ENCODE measurements at places on chromosomes 6 and 20.

DNA sequence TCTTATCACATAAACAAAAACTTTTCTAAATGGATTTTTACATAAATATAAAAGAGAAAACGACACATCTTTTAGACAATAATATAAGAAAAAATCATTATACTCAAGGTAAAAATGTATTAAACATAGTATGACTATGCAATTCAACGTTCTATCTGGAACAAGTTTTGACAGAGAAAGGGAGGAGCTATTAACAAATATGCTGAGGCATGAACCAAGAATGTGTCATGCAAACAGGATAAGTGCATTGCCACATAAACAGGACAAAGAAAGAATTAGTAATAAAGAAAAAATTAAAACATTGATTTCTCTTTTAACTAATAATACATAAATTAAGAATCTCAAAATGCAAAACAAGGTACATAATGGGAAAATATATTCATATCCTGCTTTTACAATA is 1353.4 kb upstream of the GJE1 start:
- DNase-seq = no peak

- DNase-seq = no peak
Measured at GRCh38 chr6:144315226-144315980, 30.3 kb downstream of the UTRN start.

DNA sequence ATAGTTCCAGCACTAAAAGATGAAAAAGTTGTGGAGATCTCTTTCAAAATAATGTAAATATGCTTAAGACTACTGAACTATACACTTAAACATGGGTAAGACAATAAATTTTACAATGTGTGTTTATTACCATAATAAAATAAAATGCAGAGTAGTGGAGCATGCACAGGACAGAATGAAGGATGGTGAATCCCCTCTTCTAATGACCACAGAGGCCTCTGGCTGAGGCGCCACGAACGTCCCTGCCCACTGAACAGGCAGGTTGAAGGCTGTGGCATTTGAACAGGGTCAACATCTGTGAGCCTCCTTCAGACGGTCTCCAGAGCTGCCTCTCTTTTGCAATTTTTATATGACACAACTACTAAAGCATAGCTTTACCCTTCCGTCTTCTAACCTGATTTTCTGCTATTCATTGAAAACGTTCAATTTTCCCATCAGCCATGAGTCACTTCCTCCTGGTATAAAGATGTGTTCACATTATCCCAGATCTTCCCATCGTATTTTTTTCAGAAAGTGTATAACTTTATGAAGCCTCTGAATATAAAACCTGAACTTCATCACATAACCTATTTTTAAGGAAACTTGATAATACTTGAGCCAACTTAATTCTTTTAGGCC is 37.8 kb downstream of the ADGRF4 start:
- no peak for DNase-seq

DNA sequence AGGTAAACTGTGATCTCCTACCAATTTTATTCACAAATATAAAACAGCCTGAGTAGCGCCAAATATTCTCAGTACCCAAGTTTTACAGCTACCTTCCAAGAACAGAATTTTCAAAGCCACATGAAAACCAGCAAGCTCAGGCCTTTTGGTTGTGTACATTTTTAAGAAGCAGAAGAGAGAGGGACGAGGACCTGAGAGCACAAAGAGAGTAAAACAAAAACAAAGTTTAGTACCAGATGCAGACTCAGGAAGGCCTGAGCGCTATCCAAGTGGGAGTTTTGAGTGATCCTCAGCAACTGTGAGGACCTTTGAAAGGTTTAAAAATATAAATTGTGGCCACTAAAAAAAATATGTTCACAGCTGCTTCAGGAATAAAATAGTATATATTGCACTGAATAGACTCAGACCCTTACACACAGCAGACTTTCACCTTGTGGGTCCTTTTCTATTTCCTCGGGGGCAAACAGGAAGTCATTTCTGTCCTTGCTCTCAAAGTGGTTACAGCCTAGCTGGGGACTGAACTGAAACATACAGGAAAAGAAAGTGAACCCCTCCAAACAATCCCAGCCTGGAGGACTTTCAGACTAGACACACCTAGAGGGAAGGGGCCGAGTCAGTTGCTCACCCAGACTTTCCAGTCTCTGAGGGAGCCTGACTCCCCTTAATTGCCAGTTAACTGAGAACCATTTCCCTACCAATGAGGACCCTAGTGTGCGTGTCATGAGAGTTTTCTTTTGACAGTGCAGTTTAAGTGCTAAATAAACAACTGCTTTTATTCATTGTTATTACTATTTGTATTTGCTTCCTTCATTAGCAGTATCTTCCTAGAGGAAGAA is 48.5 kb upstream of the NT5E start:
- DNase-seq = no peak

GRCh38 chr20:4227085-4227821 is 211.9 kb upstream of the RNF24 start:
- DNase-seq = no peak

DNA sequence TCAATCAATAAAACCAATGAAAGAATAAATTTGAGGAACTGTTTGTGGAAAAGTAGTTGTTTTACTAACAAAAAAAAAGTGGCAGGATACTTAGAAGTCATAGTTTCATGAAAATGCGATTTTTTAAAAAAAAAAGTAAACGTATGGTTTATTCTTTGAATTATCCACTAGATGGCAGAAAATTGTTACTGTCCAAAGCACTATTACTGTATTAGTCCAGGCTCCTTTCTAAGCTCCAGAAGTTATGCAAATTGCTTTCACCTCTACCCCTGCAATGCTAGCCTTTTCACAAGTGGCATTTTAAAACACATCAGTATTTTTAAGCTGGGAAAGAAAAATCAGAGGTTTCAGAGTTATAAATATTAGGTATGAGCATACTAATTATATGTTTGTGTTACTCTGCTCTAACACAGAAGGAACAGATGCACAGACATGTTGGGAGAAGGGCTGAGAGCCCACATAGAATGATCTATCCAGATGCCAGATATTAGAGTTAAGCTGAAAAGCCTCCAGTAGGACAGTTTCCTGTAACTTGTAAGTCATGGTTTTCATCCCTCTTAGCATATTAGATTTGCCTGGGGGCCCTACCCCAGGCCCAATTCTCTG is 63.9 kb downstream of the FHL5 start:
- no peak for DNase-seq

GRCh38 chr6:160883999-160884398 is 107.6 kb upstream of the MAP3K4 start:
- DNase-seq = no peak

DNA sequence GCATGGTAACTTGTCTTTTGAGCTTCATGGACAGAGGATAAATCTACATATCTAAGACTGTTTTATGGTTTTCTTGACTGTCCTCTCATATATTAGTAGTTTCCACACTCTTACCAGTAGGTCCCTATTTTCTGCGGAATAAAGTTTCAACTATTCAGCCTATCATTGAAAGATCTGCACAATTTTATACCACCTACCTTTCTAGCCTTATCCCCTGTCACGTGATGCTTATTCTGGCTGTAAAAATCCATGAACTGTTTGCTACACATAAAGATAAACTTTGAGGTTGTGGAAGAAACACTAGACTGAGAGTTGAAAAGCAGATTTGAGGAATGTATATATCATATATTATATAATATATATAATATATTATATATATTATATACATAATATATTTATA is 423.8 kb downstream of the TENT5A start:
- no peak for DNase-seq

- no peak for DNase-seq
Measured at GRCh38 chr6:80939898-80940297, 812.6 kb downstream of the TENT5A start.

GRCh38 chr20:40952136-40952535 is 76.5 kb upstream of the TOP1 start:
- DNase-seq = no peak

GRCh38 chr6:37723016-37723415 is 25.3 kb upstream of the MDGA1 start:
- DNase-seq = no peak

- no peak for DNase-seq
Measured at GRCh38 chr20:1150218-1150617, 31.8 kb downstream of the PSMF1 start.

DNA sequence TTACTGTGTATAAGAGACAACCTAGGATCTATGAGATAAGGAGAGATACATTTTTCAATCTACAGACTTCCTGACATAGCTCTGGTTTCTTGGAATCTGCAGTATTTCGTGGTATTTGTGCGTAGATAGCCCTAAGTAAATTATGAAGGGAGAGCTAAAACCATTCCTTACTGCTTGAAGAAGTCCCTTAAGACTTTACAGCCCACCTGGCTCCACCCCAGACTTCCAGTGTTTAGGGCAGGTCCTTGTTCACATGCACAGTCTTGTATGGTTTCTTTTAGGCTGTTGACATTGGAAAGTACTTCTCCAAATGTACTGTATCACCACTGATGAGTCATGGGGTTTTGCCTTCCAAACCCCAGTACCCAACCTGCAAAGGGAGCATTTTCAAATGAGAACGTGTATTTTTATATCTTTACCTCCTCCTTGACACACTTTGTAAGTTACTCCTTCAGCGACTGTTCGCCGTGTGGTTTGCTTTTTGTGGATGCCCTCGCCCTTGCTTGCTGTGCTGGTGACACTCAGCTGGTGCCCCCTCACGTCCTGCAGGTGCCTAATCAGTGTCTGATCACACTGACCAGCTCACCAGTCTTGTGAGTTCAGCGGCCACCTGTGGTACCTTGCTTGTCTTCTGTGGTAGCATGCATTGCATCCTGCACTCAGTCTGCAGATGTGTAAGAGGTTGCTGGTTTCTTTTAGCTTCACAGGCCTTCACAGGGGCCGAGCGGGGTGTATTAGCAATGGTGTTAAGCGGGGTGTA is 73.3 kb downstream of the IGF2R start:
- no peak for DNase-seq

- no peak for DNase-seq
Measured at GRCh38 chr6:12339808-12340487, 49.8 kb downstream of the EDN1 start.

GRCh38 chr6:18148304-18149025 is 6.4 kb downstream of the TPMT start:
- no peak for DNase-seq

DNA sequence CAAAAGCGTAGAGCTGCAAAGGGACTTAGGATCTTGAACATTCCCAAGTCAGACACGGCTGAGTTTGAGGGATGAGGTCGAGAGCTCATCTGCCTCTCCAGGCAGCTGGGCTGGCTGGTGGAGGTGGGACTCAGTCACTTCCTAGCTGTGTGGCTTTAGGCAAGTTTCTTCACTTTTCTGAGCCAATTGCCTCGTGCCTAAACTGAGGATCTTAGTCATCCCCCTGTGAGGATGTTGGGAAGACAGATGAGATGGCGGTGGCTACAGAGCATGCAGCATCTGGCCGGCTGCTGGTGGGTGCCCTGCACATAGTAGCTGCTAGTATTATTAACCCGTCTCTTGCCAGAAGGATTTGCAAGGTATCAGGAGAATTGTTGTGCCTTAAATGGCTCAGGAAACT is 27.5 kb downstream of the TFAP2C start:
- DNase-seq = no peak

- no peak for DNase-seq
Measured at GRCh38 chr6:37145443-37145842, 24.5 kb upstream of the PIM1 start.

- DNase-seq = no peak
Measured at GRCh38 chr6:159444056-159444760, 248.8 kb downstream of the SOD2 start.

- DNase-seq = no peak
Measured at GRCh38 chr6:15481390-15482291, 181.2 kb downstream of the DTNBP1 start.

DNA sequence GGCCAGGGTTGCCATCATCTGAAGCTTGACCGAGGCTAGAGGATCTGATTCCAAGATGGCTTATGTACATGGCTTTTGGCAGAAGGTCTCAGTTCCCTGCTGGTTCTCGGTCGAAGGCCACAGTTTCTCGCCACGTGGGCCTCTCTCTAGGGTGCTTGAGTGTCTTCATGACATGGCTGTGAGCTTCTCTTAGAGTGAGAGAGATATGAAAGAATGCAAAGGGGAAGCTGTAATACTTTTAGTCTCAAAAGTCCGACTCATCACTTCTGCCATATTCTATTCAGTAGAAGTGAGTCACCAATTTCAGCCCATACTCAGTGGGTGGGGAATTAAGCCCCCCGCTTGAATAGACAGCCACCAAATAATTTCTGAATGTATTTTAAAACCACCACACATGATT is 94.2 kb downstream of the UTRN start:
- no peak for DNase-seq

DNA sequence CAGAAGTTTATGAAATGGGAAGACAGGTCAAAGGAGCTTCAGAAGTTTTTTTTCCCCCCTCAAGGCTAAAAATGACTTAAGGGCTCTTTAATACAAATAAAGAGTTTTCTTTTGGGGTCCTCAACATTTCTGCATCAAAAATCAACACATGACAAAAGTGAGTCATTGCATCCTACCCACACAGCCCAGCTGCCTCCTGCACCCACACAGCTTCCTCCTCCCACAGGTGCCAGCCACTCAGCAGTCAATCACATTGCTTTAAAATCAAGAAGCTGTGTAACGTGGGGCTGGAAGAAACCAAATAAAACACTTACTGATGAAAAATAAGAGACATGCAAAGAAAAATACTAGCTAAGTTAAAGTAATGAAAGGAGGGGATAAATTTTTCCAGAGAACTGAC is 68.5 kb downstream of the MAP3K5 start:
- peak; percentile 23 for DNase-seq

- DNase-seq = no peak
Measured at GRCh38 chr6:93468291-93468690, 48.9 kb upstream of the EPHA7 start.

DNA sequence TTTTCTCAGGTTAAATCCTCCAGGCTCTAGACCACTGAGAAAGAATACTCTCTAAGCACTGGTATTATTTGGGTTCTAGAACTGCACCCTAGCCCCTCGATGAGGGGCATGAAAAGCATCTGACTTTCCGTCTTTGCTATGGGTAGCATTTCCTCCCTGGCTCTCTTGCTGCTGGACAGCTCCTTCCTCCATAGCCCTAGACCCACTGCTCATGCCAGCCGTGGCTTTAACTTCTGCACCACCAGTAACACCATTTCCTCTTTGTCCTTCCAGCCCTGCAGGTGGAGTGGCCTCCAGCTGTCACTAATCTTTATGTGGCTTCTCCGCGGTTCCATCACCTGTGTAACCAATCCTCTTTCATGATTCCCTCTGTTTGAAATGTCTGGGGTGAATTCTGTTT is 194.9 kb downstream of the SCP2D1 start:
- no peak for DNase-seq

DNA sequence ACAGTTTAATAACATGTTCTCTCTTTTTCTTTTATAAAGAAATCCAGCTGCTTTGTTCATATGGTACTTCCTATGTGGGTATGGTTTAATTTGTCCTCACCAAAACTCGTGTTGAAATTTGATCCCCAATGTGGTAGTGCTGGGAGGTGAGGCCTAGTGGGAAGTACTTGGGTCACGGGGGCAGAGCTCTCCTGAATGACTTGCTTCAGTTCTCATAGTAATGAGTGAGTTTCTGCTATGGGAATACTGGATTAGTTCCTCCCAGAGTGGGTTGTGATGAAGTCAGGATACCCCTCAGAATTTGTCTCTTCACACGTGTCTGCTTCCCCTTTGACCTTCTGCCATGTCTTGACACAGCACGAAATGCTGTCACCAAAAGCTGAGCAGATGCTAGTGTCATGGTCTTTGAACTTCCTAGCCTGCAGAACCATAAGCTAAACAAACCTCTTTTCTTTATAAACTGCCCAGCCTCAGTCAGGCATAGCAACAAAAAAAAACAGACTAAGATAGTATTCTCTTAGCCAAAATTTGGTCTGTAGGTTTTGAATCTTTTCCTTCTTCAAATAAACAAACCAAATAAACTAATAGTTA is 87.8 kb upstream of the HS3ST5 start:
- DNase-seq = no peak
